Esophagus muscularis mucosa (tissue), 4 donors: ENCODE measurements at places on chromosomes 5 and 9. TPM values are rescaled to one million over a fixed set of nuclear protein-coding genes. Genes with fewer than 3 reads are reported as not detected.

The UGT3A1 gene
- total RNA-seq, result not detected

The OR1J4 gene
- not detected for total RNA-seq

The SCGB3A2 gene
- not detected for total RNA-seq

The PCDHGC5 gene
- 3.7 TPM for total RNA-seq

The GALNT12 gene
- total RNA-seq, result 12.4 TPM

The HIGD2A gene
- total RNA-seq, result 154 TPM

The IL4 gene
- total RNA-seq, result not detected

The KCTD16 gene
- under 0.01 TPM for total RNA-seq

DNA sequence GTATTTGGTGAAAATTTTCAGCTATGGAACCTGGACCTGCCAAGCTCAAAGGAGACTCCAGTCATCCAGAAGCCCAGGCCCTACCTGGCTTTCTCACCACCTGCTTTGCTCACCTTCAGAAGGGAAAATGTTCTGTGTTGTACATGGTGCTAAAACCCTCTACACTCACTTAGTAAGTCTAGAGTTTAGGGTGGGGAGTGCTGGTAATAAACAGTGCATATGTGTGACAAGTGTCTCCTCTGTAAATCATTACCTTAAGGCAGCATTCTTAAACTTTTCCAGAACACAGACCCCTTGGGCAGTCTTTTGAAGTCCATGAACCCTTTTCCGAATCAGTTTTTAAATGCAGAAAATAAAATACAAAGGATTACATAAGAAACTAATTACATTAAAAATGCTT lies 248.8 kb upstream of the PIK3R1 start:
- no peak for DNase-seq

- no peak for DNase-seq
Observed at GRCh38 chr5:129746876-129747275, 1.0 kb upstream of the MINAR2 start.

DNA sequence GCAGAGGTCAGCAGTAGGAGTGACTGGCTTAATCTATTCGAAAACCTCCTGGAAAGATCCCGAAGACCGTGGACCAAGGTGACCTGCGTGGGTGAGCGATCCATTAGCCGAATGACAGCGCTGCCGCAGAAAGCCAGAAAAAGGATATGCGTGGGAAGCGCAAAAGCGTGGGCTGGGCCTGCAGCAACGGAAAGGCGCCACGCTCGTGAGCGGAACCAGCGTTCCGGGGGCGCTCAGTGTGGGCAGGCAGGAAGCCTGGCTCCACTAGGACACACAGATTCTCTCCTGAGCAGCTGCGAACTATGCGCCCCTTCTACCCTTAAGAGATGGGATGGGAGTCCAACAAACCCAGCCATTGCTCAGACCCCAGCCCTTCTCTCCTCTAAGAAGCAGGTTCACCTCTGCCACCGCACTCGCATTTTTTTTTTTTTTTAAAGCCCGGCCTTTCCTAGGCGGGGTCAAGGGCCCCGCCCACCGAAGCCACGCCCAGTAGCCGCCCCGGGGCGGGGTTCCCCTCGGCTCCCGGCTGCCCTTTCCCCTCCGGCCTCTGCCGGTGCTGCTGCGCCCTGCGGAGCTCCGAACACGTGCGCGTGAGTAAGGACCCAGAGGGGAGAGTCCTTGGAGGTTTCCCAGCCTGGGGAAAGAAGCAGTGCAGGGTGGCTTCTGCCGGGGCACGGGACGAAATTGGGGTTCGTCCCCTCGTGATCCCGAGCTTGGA lies 19.8 kb upstream of the MATR3 start:
- DNase-seq, result peak; percentile 96

DNA sequence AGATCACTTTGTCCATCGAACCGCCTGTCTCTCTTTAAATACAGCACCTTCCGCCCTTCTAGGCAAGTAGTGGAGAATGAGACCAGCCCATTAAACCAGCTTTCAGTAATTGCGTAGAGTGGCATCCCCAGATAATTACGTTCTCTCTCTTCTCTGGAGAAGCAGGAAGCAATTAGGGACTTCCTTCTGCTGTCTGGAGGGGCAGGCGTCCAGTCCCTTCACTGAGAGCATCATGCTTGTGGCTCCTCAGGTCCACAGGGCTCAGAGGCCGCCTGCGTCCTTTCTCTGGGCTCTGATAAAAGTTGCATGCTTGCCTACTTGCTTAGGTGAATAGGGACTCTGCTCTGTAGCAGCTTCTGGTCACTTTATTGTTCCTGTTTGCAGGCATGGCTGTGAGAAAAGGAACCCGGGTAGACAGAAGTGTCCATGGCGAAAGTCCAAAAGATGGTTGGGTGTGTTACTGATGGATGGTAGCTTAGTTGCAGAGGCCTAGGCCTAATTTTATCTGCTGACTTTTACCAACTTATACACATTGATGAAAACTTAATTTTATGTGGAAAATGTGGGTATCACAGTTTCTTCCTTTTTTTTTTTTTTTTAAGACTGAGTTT lies 299.1 kb upstream of the PANK3 start:
- no peak for DNase-seq

- no peak for DNase-seq
Observed at GRCh38 chr9:128203707-128204551, 750 bp downstream of the DNM1 start.

GRCh38 chr5:493758-494157 lies 30.5 kb downstream of the SLC9A3 start:
- DNase-seq, result no peak

DNA sequence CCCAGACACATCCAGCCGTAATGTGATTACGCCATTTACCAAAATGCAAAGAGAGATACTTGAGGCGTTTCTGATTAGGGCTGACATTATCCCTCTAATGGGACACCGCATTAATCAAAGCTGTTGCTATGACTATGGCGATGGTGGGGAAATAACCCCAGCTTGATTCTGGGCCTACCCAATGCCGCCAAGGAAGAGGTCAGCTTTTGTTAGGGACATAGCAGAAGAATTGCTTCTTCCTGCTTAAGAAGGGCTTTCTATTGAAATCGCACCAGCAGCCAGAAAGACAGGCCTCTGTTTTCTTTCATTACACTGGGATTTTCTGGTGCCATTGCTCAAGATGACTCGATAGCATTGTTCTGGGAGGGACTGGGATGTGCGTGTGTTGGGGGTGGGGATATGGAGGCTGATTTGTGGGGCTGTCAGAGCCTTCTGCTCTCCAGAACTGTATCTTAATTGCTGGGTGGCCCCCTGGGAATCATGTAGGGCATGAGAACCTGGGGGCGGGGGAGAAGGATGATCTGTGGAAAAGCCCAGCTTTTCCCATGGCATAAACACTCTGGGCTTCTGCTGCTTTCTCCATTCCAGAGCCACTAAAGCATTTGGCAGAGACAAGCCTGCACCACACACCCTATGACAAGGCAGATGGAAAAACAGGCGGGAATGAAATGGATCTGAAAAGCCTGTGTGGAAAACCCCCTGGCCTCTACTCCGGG lies 106.5 kb upstream of the RAD23B start:
- no peak for DNase-seq

DNA sequence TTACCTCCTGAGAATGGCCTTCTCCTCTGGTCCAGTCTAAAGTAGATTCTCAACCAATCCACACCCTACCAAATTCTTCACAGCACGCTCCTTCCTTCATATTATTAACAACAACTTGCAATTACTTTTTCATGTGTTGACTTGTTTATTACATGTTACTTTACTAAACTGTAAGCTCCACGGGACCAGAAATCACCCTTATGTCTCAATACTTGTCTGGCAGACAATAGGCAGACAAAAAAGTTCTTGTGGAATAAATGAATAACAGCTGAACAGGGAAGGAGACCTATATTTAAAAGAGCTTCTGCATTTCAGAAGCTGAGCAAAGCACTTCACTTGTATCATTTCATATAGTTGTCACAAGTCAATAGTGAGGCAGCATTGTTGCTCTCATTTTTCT lies 5.7 kb upstream of the WWC1 start:
- no peak for DNase-seq

- DNase-seq, result no peak
Observed at GRCh38 chr9:93590609-93591234, 14.3 kb downstream of the PHF2 start.

GRCh38 chr9:85960688-85961093 lies 19.7 kb downstream of the NAA35 start:
- DNase-seq, result no peak

DNA sequence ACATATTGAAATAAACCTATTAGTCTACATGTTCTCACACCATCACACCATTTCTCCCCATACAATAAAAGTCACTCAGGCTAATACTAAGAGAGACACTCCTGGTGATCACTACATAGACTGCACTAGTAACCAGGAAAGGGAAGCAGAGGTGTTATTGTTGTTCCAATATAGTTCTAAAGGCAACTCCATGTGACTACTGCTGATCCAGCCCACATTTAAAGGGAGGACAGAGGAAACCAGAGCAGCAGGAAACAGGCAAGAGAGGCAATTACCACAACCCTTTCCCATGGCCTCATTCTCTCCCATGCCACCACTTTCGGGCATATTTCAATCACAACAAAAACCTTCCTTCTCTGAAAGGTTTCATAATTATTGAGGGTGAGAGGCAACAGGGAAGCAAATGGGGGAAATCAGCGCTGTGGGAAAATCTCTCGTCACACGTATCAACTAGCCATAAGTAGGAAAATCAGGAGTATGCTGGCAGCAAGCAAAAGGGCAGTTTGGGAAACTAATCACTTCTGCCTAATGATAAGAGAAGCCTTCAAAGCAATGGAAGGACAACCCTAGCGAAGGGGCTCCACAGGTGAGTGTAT lies 1.8 kb downstream of the UBAP2 start:
- DNase-seq, result no peak

DNA sequence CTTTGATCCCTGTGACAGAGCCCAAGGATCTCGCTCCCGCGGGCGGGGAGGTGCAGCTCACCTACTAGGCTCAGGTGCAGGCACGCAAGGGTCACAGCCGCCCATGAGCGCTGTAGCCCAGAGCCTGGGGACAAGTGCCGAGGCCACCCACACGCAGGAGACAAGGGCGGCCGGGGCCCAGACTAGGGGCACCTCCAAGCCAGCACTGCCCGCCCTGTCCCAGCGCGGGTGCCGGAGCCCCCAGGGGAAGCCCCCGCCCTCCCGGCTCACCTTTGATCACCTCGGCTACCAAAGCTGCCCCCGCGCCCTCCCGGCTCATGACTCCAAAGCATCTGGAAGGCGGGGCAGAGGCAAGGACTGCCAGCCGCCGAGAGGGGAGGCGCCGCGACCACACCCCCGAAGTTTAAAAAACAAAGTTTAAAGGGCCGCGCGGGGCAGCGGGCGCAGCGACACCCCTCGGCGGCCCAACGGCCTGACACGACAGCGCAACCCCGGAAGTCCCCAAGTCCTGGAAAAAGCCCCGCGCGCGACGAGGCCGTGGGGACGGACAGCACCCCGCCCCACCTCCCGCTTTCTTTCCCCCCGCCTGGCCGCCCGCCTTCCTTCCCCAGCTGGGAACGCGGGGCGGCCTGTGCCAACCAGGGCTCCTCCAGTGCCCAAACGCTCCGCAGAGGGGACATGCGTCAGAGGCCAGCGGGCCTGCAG lies 53.0 kb downstream of the CDC14B start:
- DNase-seq, result peak; percentile 93

GRCh38 chr5:23930985-23931384 lies 423.6 kb downstream of the PRDM9 start:
- no peak for DNase-seq

GRCh38 chr5:113022661-113023060 lies 46.1 kb downstream of the DCP2 start:
- no peak for DNase-seq

DNA sequence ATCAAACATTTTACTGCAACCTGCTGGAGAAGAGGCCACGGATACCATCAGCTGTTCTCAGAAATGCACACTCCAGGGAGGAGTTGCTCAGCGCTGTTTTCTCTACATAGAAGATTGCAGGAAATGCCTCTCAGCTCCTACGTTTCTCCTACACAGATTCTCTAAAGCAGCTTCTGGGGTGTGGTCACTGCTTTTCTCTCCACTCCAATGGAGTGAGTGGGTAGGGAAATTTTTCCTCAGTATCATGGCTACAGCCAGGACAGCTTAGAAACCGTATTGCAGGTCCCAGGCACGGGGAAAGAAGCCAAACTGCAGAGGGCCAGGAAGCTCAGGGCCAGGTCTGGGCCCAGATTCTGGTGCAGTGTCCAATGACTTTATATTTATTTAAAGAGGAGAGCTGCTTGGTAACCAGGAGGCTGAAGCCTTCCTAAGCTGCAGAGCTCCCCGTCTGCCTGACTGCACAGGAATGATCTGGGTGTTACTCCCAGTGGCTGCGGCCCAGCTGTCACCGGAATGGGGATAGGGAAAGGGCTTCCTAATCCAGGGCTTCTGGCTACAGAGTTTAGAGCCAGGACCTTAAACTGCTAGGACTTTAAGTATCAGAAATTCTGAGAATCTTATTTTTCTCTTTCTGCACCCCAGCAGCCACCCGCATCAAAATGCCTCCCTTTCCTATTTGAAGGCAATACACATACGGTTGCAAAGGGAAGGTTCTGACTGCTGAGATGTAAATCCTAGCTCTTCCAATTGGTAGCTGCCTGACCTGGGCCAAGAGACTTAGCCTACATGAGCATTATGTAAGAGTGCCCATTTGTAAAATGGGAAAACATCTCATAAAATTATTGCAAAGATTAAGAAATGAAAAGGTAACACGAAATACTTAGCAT lies 1.4 kb upstream of the SPTAN1 start:
- no peak for DNase-seq

DNA sequence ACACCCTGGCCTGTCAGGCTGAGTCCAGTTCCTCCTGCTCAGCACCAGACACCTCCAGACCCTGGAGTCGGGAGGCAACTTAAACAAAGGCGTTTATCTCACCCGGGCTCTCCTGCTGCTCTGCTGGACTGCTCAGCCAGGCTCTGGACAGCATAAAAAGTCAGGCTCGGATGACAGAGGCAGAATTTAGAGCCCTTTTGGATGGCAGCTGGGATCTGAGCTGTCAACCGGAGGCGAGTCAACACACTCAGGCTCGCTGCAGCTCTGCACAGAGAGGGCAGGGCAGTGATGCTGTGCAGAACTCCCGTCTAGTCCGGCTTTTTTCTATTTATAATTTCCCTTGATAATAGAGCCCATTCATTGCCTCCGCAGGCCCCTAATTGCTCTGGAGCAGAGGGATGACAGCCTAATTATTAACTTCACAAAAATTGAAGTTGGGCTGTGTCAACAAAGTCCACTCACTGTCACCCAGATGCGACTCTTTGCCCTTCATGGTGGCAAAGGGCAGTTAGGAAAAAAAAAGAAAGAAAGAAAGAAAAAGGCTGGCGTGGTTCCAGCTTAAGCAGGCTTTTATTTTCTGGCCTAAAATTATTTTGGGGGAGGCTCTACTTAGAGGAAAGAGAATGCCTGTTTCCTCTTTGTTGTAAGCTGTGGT lies 37.6 kb downstream of the STC2 start:
- DNase-seq, result no peak

DNA sequence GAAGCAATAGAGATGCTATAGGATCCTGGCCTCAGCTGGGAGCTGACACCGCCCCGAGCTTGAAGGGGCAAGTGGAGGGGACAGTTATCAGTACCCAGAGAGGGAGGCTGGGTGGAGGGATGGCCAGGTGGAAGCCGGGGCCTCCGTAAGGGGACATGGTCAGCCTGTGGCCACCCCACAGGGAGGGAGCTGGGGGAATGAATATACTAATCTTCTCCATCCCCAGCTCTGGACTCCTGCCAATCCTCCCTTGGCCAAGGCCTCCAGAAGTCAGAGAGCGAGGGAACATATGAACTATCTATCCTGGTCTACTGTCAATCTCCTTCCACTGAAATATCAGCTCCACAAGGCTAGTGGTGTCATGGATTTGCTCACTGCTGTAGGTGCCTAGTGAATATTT lies 109.3 kb downstream of the BOD1 start:
- peak; percentile 77 for DNase-seq

- DNase-seq, result no peak
Observed at GRCh38 chr5:143059976-143060765, 290.0 kb downstream of the ARHGAP26 start.

- DNase-seq, result no peak
Observed at GRCh38 chr9:17470036-17470813, 108.6 kb upstream of the SH3GL2 start.

- no peak for DNase-seq
Observed at GRCh38 chr5:13325765-13326164, 618.7 kb downstream of the DNAH5 start.
